Forelimb muscle (tissue), 1 donor: ENCODE measurements at places on chromosomes 11 and 22.
A peak's percentile ranks its signal among the peaks of the same experiment; 100 is the strongest.

GRCh38 chr22:43616645-43617044, 195.5 kb downstream of the EFCAB6 start:
- no peak for DNase-seq

DNA sequence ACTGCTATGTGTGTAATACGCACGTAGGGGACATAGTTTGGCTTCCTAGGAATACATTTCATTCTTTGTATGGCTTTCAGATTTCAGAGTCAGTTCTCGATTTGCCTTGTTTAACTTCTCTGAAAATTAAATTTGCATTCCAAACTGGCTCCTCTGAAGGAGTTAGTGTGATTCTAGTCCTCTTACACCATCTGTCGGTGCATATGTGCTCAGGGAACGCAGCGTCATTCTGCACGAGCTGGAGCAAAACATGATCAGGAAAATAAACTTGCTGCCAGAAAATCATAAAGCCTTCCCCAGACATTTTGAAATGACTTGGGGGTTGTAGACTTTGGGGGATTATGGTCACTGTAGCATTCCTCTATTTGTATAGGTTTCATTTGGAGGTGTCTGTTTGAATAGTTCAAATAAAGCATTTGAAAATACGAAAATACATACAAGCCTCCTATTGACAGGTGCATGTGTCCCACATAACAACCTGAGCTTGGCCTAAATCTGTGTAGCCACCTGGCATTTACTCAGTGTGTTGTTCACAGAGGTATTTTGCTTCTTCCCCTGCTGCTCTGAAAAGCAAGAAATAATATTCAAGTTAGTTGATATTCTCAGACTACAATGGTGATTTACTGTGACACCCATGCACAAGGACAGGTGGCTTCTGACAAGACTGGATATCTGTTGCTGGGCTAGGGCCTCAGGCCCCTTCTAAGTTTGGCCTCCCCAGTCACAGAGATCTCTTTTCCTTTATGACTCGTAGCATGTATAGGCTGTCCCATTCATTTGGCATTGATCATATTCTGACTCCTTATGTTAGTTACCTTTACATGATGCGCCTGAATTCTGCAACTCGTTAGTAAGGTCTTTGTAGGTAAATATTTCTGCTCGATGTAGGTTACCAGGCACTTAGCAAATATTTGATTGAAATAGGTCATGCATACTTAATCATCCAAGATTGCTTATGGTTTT, 81.6 kb upstream of the SORL1-AS1 start:
- peak; percentile 29 for DNase-seq

DNA sequence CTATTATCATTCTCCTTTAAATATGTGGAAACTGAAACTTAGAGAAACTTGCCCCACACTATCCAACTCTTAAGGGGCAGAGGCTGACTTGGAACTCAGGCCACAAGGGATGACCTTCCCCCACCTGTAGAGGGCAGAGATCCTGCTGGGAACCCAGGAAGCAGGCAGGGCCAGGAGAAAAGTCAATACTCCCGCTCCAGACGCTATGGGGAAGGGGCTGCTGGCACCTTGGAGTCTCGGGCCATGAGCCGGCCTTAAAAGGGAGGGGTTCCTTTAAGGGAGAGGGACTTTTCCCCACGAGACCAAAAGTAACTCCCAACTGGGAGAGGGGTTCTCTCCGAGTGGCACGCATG, 620 bp upstream of the ANO5 start:
- DNase-seq = no peak

DNA sequence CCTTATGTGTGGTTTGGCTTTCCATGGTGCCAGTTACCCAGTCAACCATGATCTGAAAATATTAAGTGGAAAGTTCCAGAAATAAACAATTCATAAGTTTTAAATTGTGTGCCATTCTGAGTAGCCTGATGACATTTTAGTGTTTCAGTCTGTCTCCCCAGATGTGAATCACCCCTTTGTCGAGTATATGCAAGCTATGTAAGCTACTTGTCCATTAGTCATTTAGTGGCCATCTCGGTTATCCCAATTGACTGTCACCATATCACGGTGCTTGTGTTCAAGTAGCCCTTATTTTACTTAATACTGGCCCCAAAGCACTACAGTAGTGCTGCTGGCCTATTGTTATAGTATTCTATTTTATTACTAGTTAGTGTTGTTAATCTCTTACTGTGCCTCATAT, 44.9 kb downstream of the ATG16L2 start:
- no peak for DNase-seq

GRCh38 chr11:78420796-78421209, 3.2 kb upstream of the GAB2 start:
- DNase-seq = no peak

DNA sequence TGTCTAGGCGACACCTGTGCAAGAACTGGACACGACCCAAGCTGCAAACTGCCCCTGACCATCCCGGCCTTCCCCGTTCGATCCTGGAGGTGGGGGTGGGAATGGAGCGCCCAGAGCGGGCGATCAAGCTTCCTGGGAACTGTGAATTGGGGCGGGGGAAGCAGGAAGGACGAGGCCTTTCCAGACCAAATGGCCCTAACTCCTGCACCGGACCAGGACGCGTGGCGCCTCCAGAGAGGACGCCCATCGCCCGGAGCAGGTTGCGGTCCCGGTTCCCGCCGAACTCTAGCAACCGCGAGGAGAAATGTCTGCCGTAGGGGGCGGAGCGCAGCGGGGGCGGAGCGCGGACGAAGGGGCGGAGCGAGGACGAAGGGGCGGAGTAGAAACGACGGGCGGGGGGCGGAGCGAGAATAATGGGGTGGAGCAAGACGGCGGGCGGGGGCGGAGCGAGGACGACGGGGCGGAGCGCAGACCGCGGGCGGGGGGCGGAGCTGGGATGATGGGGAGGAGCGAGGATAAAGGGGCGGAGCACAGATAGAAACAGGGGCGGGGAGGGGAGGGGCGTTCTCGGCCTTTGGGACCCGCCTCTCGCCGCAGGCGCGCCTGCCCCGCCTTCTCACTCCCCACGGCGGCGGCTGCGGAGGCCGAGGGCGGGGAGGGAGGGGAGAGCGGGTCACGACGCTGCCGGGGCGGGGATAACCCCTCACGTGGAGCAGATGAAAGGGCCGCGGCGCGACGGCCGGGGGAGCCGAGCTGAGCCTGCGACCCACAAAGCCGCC, at the start of gene ZNRF3:
ZNRF3 (plus strand) TSS at position 695 of the 779 bp plus-strand sequence. CDS start 195 bp downstream, outside the sequence.
- DNase-seq = no peak

- DNase-seq = no peak
Measured at GRCh38 chr11:48193876-48194275, 22.7 kb upstream of the OR4B1 start.

DNA sequence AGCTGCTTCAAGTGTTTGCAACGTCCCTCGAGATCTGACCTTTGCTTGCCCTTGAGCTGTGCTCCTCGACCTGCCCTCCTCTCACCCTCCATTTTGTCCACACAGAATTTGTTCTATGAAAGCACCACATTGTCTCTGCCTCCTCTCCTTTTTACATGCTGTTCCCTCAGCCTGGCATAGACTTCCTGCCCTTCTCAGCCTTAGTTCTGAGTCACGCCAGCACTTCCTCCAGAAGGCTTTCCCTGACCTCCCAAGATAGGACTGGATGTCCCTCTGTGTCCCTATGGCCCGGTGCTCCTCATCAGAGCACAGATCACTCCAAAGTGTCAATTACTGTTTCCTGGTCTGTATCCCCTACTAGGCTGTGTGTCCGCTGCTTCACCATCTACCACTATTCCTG, 16.2 kb downstream of the JHY start:
- no peak for DNase-seq

DNA sequence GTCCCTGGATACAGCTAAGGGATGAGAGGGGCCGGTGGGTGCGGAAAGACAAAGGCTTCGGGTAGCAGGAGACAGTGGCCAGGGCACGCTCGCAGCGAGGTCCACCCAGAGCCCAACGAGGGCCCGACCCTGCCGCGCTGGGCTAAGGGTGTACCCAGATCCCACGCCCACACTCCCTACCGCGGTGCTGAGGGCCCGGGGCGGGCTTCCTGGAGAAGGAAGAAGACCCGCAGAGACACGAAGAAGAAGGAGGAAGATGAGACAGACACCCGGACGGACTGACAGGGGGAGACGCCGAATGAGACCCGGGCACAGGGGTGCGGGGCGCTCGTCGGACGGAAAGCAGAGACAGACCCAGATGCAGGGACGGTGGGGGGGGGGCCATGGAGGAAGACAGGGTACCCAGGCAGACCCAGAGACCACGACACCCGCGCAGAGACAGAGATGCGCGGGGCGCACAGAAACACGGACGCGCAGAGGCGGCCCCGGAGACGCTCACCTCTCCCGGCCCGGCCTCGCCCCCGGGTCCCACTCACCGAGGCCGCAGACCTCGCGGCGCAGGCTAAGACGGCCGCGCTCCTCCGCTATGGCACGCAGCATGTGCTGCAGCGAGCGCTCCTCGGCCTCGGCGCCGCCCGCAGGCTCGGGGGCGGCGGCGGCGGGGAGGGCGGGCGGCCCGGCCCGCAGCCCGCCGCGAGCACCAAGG, 437 bp downstream of the KIAA0930 start:
- DNase-seq = no peak

DNA sequence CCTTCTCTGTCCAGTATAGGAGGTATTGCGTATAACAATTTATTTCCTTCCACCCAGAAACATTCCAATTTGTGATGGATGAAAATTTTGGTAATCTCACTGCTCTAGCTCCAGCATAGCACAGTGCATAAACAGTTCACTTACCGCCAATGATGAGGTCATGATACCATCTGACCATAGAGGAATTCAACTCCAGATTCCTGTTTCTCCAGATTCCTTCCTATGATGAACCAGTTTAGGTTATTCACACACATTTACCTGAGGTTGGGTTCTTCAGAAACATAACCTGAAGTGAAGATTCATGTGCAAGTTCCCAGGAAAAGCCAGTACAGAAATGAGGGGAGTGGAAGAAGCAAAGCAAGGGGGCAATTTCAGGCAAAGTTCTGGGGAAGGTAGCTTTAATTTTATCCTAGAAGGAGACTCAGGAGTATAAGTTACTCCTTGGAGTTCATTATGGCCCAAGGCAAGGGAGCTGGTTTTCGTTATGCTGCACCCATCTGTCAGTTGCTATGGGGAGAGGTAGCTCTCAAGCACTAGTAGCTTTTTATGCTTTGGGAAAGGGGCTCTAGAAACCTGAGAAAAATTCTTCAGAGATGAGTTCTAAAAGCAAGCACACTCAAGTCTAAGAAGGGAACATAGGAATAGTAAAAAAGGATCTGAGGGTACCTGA, 121.6 kb downstream of the CASP12 start:
- DNase-seq = no peak

- DNase-seq = no peak
Measured at GRCh38 chr11:117669062-117669461, 128.0 kb downstream of the DSCAML1 start.

DNA sequence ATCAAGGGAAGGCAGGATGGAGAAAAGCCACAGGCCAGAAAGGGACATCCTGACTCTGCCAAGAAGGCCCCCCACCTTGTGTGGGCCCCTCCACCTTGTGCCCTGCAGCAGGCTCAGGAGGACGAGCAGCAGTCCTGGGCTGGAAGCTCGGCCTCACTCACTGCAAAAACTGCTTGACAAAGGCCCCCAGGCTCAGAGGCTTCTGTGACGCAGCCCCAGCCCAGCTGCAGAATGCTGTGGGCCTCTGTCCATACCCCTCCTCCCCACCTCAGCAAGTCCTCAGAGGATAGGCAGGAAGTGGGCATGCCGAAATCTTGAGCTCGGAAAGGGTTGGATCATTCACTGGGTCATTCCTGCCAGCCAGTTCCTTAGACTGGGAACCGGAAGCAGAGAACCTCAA, 61.9 kb downstream of the NRXN2 start:
- DNase-seq = no peak

DNA sequence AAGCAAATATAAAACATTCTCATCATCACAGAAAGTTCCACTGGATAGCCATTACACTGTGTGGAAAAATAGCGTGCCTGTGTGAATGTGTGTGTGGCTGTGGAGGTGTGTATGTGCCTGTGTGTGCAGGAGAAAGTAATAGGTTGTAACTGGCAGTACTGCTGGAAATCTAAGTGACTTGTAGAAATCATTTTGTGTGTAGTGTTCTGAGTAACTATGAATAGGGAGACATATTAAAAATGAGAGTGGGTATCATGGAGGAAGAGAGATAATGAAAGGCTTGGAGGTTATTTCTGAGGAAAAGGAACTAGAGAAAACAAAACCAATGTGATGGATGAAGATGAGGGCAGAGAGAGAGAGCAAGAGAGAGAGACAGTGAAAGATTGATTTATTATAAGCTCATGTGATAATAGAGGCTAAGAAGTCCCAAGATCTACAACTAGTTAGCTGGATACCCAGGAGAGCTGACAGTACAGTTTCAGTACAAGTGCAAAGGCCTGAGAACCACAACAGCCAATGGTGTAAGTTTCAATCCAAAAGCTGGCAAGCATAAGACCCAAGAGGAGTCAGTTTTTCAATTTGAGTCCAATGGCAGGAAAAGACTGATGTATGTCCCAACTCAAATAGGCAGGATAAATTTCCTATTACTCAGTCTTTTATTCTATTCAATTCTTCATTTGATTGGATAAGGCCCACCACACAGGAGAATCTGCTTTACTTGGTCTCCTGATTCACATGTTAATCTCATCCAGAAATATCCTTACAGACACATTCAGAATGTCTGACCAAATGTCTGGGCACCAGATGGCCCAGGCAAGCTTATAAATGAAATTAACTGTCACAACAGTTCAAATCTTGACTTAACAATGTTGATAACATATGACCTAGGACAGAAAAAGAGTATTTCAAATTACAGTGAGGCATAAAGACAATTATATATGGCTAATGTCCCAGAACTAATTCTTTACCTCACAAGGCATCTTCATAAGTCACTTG, 14.9 kb downstream of the KBTBD3 start:
- no peak for DNase-seq

DNA sequence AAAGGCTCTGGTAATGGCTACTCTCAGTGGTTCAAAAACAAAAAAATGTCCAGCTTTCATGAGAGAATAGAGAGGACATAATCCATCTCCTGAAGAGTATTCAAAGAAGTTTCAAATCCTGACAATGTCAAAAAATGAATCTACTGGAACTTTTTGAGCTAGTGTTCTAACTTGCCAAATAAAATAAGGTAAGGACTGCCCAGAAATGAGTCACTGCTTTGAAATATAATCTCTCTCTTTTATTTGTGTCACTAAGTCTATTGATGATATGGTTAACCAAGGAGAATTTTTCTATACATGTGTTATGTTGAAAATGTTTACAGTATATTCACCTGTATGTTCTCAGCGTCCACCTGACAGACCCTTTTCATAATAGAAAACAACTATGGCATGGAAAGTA, 3.4 kb downstream of the GUCY1A2 start:
- no peak for DNase-seq

- DNase-seq = no peak
Measured at GRCh38 chr22:40642316-40642715, 5.8 kb upstream of the MRTFA start.

- DNase-seq = no peak
Measured at GRCh38 chr11:4018641-4019040, 76.0 kb upstream of the RRM1 start.

DNA sequence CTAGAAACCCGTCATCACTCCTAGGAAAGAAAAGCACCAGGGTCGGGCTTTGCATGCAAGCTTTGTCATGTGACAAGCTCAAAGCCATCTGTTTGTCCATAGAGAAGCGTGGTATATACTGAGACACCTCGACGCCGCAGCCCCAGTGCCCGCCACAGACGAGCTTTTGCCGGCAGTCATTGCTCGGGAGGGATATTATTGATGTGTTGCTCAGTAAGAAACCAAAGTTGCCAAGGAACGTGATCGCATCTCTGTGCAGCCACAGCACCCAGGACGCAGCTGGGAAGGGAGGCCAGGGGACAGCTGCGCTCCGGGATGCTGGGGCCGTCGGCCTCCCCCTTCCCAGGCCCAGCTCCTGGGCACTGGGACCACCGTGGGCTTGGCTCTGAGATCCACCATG, 89.5 kb upstream of the KCNQ1OT1 start:
- DNase-seq = no peak
